Kidney tubule cell (primary cell): ENCODE measurements at places on chromosomes 7 and 10.

DNA sequence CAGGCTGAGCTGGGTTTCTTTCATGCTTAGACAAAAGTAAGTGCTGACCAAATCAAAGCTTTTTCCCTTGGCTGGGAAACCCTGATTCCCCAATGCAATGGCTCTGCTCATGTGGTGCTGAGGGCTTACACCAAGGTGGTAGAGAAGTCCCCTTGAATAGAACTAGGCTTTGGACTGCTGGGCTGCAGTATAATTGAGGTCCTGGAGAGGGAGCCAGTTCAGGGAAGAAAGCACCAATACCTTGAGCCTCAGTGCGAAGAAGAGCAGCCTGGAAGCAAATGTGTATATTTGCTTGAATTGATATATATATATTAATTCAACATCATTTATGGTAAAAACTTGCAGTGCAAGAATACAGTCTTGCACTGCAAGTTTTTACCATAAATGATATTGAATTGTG is 391.1 kb downstream of the RPS24 start:
- DNase-seq = no peak

GRCh38 chr7:37357637-37357996 is 91.0 kb downstream of the ELMO1 start:
- no peak for DNase-seq

GRCh38 chr10:97838091-97838490 is 11.6 kb upstream of the GOLGA7B start:
- DNase-seq = no peak

- no peak for DNase-seq
Measured at GRCh38 chr10:114167985-114168384, 6.0 kb downstream of the CCDC186 start.

GRCh38 chr10:91206427-91206826 is 14.0 kb upstream of the PCGF5 start:
- no peak for DNase-seq

DNA sequence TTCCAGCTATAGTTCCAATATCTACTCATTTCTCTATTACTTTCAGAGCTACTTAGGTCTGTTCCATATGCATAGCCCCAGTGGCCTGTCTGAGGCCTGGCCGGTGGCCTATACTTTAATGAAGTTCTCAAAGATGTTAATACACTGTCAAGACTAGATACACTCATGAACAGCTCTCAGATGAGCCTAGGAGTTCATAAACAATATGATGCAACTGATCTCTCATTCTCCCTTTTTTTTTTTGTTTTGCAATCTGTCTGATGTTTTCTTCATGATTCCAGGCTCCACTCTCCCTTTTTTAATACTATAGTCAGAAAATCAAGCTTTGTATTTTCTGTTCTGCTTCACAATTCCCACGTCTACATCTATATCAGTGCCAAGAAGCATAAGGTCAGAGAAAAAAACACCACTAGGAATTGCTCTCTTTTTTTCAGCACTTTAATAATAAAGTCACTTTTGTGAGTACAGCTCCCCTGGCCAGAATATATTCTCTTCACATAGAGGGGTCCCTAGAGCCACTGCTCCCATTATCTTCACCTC is 321.0 kb downstream of the C7orf25 start:
- DNase-seq = no peak

GRCh38 chr10:111990734-111991133 is 192.8 kb downstream of the GPAM start:
- no peak for DNase-seq

- DNase-seq = no peak
Measured at GRCh38 chr10:107059068-107059804, 105.3 kb downstream of the SORCS1 start.

- DNase-seq = no peak
Measured at GRCh38 chr10:17444388-17444714, 10.0 kb downstream of the ST8SIA6 start.

DNA sequence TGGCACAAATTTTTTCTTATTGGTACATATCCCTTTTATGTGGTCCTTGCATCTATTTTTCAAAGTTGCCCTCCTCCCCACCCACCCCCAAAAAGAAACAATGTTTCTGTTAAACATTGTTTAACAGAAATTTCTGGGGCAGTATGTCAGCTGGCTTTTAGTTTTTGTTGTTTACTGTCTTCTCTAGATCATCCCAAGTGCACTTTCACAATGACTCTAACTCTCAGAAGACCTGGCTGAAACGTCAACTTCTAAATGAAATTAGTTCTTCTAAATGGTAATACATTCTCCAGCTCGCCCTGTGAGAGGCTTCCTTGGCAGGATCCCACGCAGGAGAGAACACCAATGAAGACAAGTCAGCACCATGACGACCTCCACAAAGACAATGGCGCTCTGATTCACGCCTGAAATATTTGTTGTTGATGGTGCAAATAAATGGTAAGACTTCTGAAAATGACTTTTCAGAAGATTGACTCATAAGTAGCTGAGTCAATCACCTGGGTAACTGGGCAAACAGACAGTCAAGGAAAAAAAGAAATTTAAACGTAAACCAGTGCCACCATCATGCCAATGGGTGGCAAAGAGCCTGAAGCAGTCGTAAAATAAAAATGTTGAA is 293.7 kb downstream of the FZD1 start:
- peak; percentile 97 for DNase-seq

GRCh38 chr7:2478399-2478785 is 2.2 kb upstream of the GRIFIN start:
- peak; percentile 28 for DNase-seq

DNA sequence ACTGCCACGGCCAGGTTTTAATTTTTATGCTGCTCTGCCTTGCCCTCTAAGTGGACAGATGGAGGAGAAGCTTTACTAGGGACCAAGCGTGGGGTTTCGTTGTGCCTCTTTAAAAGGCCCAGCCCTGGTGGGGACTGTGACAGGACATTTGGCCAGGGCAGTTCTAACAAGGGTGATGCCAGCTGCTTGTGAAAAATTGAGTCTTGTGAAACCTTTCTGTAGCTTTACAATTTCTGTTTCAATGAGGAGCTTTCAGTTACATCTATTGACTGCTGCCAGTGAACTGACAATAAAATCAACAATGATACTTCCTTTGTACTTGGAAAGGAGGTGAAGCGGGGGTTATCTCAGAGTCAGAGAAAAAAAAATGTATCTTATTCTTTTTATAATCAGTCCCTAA is 233.1 kb upstream of the CSTF2T start:
- no peak for DNase-seq

DNA sequence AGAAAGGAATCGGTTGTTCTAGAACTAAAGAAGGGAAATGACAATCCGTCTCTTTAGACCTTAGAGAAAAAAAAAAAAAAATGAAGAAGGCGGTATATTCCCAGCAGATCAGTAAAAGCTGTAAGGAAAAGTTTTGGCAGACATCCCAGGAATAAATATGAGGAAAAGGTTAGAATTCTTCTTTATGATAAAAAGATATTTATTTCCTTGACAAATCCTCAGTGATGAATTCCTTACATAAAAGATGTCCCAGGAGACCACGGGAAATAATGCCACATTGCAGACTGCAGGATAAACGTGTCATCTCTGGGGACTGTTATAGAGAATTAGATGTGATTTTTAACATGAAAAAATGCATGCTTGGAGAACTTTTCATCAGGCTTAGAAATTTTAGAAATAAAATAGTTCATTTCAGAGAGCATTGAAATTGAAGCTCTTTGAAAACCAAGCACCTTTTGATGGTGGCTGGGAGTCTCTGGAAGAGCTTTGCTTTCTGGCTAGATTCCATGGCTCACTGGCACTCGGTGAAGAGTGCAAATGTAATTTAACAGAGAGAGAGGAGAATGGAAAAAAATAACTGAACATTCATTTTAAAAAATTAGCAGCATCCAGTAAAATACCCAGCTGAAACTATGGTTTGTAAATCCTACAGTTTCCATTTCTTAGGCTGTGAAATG is 98.2 kb downstream of the PRPF18 start:
- no peak for DNase-seq

GRCh38 chr10:118520116-118520742 is 75.2 kb downstream of the PRLHR start:
- no peak for DNase-seq

DNA sequence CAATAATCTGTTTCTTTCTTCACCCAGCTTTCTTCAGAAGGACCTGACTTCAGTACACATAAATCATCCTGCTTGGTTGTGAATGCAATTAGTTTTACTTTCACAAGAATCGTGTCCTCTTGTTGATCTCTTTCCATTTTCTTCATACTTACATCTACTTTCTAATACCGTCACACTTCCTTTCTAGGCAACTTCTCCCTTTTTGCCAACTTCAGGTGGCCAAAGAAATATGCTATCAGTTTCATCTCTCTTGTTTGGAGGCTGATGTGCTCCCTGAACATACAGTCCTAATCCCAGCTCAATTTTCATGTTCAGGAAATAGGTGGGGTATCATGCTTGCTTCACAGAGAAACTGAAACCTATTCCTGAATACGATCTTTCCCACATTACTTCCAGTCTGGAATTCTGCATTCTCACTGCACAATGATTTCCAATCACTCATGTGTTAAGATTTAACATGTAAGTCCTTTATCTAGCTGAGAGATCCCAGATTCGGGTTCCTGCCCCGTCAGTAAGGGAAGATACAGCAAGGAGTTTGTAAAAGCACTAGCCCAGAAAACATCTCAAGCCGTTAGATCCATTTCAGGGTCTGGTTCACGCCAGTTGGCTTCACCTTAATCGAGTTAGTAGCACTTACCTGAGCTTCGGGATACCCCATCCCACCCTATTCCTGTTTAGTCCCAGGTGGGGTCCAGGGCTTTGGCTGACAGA is 994 bp downstream of the SLC25A28 start:
- peak; percentile 46 for DNase-seq

- peak; percentile 25 for DNase-seq
Measured at GRCh38 chr10:100303724-100304319, 17.3 kb upstream of the BLOC1S2 start.

DNA sequence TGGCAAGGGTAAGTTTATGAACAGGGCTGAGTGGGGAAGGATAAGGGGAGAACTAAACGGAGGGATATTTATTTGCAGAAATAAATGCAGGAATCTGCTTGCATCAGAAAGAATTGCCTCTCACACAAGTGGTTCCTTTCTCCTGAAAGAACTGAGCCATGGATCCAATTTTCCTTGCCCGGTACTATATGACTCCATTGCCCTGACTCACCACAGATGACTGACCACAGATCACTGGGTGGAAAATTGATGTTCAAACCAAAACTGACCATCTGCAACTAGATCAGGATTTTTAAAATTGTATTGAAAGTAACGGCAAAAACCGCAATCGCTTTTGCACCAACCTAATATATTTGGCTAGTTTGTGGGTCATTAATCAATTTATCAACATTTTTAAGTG is 6.2 kb upstream of the MACC1 start:
- peak; percentile 60 for DNase-seq

- no peak for DNase-seq
Measured at GRCh38 chr7:69115788-69116187, 482.5 kb upstream of the AUTS2 start.

DNA sequence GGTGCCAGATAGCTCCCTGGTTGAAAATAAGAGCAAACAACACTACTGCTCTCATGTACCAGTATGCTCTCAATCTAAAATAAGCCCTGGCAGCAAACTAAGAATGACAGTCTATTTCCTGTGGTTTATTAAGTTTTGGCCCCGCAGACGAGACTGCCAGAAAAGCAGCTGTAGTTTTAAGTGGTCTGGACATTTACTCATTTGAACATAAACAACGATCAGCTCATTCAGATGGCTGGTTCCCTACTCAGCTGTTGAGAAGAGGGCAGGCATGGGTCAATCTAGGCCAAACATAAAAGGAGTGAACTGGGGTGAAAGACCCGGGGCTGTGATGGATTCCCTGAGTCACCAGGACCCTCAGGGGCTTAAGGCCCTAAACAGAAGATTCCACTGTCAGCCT is 4.5 kb downstream of the TRIL start:
- no peak for DNase-seq

GRCh38 chr10:75827587-75828021 is 396.2 kb downstream of the LRMDA start:
- DNase-seq = no peak

- DNase-seq = peak; percentile 38
Measured at GRCh38 chr7:128322040-128322643, 21.6 kb downstream of the RBM28 start.

GRCh38 chr10:100362570-100363496 is 15.8 kb downstream of the SCD start:
- peak; percentile 48 for DNase-seq

DNA sequence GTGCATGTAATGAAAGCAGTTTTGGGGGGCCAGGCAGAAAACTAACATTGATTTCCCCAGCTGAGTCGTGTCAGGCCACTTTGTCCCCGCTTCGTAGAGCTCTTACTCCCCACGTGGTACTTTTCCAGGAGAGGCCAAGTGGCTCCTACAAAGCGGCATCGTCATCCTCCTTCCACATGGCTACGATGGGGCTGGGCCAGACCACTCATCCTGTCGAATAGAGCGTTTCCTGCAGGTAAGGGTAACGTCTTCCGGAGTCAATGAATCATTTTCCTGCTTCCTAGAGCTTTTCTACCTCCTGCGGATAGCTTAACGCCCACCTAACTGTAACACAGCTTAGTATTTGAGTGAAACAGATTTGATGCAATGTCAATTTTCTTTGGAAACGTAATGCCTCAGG is 21.7 kb upstream of the SEC61A2 start:
- DNase-seq = no peak

DNA sequence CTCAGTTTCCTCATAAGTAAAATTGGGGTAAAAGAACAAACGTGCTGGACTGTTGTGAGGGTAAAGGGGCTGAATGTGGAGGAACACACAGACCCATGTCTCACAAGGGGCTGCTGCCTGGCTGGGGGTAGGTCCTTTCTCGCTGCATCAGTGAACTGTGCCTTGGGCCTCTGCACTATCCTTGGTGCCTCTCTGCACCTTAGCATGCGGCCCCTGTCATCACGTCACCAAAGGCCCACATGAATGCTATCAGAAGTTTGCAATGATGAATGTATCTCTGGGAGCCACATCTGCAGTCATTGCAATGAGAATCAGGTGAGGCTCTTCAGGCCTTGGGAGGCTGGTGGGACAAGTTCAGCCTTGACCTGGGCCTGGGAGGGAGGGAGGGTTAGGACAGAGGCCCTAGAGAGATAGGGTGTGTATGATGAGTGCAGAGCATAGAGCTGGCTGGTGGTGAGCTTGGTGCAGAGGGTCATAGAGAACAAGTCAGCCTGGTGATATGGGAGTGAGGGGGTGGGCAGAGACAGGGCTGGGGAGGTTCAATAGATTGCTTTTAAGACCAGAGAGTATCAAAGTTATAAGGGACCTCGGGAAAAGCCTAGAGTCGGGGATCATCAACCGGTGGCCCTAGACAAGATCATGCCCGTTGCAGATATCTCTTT is 308.4 kb downstream of the RPS24 start:
- no peak for DNase-seq

- no peak for DNase-seq
Measured at GRCh38 chr10:132833421-132834111, 47.6 kb upstream of the NKX6-2 start.

DNA sequence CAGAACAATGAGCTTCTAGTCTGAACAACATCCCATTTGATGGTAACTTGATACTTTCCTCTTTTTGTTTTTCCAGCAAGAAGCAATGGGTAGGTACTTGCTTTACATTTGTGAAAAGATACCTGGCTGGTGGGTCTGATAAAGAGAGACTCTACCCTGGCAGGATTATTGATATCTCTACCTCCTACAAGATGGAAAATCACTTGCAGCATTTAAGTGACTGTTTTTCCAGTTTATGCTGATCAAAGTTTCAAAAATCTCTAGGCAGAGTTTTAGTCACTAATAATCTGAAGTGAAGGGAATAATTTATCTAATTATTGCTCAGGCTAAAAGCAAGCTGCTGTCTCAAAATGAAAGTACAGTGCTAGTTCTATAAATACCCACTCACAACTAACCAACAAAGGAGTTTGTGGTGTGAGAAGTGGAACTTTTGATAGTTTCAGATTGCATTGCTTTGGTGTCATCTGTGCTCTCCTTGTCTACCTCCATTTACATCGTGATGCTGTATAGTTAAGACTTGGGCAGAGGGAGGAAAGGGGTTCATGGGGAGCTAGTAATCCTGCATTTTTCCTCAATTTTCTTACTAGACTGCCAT is 86.0 kb upstream of the ANKRD1 start:
- DNase-seq = no peak
